ENCODE measurements at places on chromosomes 6 and 20.
A peak's percentile ranks its signal among the peaks of the same experiment; 100 is the strongest.

DNA sequence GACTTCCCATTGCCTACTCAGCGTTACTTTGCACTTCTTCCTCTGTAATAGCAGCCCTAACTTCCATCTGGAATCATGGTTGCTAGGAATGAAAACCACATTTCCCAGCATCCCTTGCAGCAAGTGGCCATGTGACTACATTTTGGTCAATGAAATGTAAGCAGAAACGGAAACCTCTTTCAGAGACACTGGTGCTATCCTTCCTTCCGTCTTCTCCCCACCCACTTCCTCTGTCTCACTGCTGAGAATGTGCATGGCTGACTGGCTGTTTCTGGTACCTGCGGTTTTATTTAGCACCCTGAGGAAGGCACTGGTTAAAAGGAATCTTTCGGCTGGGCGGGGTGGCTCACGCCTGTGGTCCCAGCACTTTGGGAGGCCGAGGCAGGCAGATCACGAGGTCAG lies 107.4 kb downstream of the SCML4 start:
- DNase-seq, result peak; percentile 44

DNA sequence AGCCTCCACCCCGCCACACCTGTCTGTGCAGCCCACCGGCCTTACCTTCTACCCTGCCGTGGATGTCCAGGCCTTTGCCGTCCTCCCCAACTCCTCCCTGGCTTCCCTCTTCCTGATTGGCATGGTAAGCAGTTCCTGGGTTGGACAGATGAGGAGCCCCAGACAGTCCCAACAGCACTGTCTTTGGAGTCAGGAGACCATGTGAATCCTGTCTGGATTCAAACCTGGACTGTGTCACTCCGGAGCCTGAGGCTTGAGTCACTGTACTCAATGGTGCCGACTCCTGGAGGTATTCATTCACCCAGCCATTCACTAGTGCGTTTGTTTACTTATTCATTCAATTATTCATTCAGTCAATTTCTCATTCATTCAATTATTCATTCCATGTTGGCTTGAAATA lies 20.0 kb upstream of the LBP start:
- no peak for DNase-seq

DNA sequence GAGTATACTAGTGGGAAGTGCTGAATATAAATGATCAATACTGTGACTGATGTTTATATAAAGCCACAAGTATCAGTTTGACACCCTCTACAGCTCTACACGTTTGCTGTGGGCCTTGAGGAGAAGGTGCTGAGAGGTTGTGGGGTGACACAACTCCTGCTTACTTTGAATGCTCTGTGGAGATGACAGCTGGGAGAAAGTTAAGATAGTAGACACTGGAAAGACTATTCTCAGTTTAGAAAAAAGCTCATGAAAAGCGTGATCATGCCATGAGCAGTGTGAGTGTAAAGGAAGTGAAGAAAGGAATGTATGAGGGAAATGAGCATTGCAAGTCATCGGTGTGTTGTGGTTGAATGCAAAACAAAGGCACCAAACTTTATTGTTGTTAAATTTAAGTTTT lies 215.8 kb downstream of the UTRN start:
- DNase-seq, result no peak

GRCh38 chr6:13712599-13712898 lies 914 bp upstream of the RANBP9 start:
- no peak for DNase-seq

- no peak for DNase-seq
These were observed 983 bp upstream of the KCNQ5 start for GRCh38 chr6:72620871-72621290.

GRCh38 chr6:28953039-28953584 lies 29.3 kb upstream of the TRIM27 start:
- peak; percentile 40 for DNase-seq

- DNase-seq, result no peak
These were observed 6.2 kb downstream of the ZNF337 start for GRCh38 chr20:25690427-25690826.

DNA sequence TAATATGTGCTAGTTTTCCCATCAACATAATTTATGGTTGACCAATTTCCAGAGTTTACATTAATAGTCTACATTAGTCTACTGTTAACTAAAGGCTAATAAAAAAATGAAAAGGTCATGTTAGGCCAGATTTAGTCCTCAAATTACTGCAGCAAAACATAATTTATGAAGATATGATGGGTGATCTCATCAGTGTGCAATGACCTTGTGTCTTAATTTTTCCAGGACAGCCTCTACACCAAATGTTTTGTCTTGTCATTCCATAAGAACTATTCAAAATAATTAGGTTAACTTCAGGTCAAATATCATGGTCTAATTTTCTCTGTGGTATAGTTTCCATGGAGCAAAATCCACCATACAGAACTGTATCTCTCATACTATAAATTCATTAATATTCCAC lies 234.2 kb downstream of the COL12A1 start:
- no peak for DNase-seq

GRCh38 chr20:19815553-19815991 lies 57.5 kb downstream of the RIN2 start:
- no peak for DNase-seq

GRCh38 chr20:7257692-7258466 lies 490.4 kb downstream of the BMP2 start:
- DNase-seq, result no peak

Data from stimulated activated CD4-positive, alpha-beta T cell treated with anti-CD3 and anti-CD28 coated beads, TNF-alpha, amount 100 ng/mL, for 4 hours (primary cell).